GOT3 (cell line): ENCODE measurements at places on chromosomes 11 and 22.

DNA sequence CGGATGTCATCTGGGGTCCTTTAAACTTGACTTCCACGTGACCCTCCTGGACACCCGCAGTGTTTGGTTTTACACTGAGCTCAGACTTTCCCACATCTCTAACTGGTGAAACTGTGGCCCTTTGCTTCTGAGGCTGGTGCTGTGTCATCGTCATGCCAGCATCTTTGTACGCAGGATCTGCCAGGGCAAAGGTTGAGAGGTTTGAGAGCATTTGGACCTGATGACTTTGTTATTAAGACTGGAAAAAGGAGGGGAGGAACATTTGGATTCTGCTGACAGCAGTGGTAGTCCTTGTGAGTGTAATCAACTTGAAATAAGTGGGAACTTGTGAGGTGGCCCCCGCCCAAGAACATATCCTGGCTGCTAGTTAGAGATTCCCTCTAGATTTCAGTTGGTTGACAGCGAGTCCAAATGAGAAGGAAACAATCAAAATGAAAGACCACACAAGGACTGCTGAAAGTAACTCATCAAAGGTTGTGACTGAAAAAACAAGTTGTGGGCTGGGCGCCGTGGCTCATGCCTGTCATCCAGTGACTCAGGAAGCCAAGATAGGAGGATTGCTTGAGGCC lies 102.5 kb downstream of the KIAA1671 start:
- no peak for DNase-seq

DNA sequence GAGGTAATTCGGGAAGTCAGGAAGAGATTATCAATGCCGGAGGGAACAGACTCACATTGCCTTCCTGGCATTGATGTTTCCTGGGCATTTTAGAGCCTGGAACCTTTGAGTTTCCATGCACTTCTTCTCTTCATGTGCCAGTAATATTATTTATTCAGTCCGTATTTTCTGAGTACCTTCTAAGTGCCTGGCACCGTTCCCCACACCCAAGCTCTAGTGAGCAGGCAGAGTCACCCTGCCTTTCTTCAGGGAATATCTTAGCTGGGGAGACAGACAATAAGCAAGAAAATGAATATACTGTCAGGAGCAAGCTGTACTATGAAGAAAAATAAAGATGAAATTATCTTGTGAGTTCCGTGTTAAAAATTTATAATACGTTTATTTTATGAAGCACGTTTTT lies 136.2 kb upstream of the SEZ6L start:
- no peak for DNase-seq

DNA sequence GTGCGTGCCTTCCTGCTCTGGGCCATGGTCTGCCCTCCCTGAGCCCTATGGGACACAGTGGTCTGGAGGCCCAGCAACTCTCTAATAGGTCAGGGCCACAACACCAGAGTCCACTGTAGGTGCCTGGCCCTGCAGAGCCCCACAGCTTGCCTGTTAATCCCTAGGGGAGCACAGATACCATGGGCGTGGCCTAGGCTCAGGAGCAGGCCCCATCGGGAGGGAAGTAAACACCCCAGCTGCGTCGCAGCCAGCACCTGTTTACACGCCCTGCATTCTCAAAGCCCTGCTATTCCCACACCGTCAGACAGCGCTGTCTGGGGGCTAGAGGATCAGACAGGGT lies 2.5 kb downstream of the KCTD17 start:
- DNase-seq = no peak

DNA sequence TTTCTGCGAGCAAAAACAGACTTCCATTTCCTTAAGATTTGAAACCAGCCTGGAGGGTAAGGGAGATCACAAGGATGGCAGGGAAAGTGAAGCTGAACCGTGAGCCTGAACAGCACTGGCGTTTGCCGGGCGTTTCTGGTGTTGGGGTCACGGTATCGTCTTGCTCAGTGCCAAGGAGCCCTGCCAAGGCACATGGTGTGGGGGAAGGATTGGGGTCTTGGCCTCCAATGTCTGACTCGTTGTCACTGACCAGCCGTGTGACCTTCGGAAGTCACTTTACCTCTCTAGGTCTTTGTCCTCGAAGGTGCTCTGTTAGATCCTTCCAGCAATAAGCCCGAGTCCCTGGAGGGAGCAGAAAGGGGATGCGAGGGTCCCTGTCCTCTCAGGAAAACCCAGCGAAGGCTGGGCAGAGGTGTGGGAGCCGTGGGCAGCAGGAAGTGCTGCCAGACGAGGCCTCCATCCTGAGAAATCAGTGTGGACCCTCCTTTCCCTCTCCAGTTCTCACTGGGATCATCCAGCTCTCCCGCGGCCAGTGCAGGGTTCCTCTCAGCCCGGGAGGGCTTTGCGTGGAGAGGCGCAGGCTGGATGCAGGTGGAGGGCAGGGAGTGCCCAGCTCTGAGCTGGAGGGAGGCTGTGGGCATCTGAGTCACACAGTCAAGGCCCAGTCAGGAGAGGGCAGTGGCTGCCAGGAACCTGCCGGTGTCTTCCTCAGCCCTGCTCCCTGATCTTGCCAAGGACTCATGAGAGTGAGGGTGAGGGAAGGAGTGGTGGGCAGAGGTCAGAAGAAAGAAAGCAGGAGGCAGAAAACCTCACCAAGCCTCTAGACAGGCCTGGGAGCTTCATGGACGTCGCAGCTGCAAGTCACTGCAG lies 18.9 kb downstream of the TOM1 start:
- no peak for DNase-seq

GRCh38 chr22:37225481-37225880 lies 13.2 kb upstream of the SSTR3 start:
- DNase-seq = no peak

GRCh38 chr11:6111673-6112072 lies 4.2 kb downstream of the OR56B4 start:
- DNase-seq = no peak

- no peak for DNase-seq
Measured at GRCh38 chr11:28820296-28820989, 712.3 kb downstream of the METTL15 start.

GRCh38 chr11:63237413-63237812 lies 6.0 kb downstream of the SLC22A25 start:
- no peak for DNase-seq

GRCh38 chr11:61806785-61807184 lies 10.0 kb downstream of the FADS1 start:
- DNase-seq = no peak

- no peak for DNase-seq
Measured at GRCh38 chr11:61305417-61305816, 10.3 kb upstream of the VWCE start.

- no peak for DNase-seq
Measured at GRCh38 chr11:88813233-88813915, 252.4 kb downstream of the GRM5 start.

GRCh38 chr11:122141725-122142124 lies 25.7 kb upstream of the BLID start:
- no peak for DNase-seq

GRCh38 chr11:126216526-126217305 lies 5.1 kb downstream of the FAM118B start:
- DNase-seq = no peak

DNA sequence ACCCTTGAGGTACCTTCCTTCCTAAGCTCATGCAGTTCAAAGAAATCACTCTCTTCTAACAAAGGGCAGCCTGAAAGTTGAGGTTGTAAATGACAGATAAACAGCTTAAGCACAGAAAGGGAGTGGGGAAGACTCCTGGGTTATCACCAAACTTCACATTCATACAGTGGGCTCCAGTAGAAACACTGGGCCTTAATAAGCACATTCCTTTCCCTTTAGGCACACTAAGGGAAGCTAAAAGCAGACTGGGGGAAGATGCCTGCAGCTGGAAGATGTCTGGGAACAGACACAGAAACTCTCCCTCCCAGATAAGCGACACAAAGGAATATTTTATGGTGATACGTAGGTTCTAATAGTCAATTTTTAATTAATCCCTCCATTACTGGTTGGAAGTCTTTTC lies 350.3 kb upstream of the MPPED2 start:
- no peak for DNase-seq

- no peak for DNase-seq
Measured at GRCh38 chr11:112637076-112637475, 324.1 kb upstream of the NCAM1 start.

DNA sequence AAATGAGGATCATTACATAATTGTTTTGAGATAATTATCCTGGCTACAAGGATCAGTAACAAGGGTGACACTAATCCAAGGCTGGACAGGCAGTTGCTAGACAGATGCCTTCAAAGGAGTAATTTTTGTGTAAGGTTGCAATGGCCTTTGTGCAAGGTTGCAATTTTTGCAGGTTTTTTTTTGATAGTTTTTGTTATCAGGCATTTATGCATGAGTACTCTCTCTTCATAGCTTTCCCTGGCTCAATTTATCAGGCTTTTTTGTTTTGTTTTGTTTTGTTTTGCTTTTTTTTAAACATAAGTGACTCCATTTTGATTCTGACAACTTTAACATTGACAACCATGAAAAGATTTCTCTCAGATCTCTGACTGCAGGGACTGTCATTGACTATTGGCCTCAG lies 110.2 kb downstream of the SWAP70 start:
- no peak for DNase-seq

DNA sequence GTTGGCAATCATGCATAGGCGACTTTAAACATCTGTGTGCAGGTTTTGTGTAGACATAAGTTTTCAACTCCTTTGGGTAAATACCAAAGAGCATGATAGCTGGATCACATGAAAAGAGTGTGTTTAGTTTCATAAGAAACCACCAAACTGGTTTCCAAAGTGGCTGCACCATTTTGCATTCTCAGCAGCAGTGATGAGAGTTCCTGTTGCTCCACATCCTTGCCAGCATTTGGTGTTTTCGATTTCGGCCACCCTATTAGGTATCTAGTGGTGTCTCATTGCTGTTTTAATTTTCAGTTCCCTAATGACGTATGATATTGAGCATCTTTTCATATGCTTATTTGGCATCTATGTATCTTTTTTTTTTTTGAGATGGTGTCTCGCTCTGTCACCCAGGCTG lies 62.8 kb upstream of the CCND1 start:
- DNase-seq = no peak

GRCh38 chr11:46278387-46279125 lies 1.1 kb downstream of the CREB3L1 start:
- no peak for DNase-seq

- DNase-seq = no peak
Measured at GRCh38 chr11:17389211-17389956, 925 bp upstream of the KCNJ11 start.

GRCh38 chr22:46381142-46381541 lies 45.6 kb downstream of the TRMU start:
- no peak for DNase-seq

GRCh38 chr11:112881461-112881860 lies 79.8 kb upstream of the NCAM1 start:
- DNase-seq = peak; percentile 1

DNA sequence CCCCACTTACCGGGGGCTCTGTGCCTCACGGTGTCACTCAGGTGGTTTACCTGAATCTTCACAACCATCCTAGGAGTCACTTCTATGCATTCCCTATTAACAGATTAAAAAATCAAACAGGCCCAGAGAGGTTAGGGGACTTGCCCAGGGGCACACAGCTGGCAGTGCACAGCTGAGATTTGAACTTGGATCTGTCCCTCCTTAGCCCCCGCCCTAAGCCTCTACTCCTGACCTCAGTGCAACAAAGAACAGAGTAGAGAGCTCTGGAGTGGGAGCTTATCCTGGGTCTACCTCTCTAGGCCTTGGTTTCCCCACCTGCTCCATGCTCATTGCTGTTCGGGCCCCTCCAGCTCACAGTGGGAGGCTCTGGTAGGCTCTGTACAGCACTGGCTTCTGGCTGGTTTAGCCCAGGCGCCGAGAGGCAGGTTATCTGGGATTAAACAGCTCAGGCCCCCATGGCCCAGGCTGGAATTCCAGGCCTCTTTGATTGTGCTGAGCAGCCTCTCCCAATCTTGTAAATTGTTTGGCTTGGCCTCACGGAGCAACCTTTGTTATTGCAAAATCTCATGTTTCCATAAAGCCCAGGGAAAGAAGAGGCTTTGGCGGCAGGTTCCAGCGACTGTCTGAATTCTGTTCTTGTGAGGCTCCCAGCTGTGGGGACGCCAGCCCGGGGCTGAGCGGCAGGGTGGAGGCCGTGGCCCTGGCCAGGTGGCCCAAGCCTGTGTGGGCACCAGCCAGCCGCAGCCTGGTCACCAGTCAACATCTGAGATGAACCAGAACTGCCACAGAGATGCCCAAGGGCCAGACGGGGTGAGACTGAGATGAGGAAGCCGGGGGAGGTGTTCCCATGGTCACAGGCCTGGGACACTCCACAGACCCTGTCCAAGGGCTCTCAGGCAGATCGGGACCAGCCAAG lies 28.9 kb upstream of the SHISAL1 start:
- no peak for DNase-seq

GRCh38 chr11:844693-845644 lies 2.3 kb downstream of the TSPAN4 start:
- no peak for DNase-seq

DNA sequence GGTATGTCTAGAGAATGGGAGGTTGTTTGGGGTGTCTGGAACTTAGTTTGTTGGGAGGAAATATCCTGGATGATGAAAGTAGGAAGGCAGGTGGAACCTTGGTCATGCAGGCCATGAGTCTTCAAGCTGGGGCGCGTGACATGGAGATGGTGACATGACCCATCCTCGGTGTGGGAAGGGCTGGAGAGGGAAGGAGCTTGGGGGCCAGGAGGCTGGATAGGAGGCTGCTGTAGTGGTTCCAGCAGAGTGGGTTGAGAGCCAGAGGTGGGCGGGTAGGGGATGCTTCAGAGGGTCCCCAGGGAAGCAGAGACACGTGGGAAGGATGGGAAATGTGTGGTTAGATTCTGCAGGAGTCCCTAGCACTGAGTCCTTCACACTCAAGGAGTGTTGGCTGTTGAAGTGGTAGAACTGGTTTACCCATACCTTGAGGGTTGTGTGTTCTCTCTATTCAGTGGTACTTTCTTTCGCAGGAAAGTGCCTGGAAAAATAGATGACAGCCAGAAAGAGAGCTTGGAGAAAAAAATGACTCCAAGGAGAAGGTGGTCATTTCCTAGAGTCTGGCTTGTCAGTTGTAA lies 56.8 kb downstream of the LDLRAD3 start:
- no peak for DNase-seq

- DNase-seq = no peak
Measured at GRCh38 chr22:46657996-46658947, 38.1 kb downstream of the GRAMD4 start.

- DNase-seq = no peak
Measured at GRCh38 chr11:102345904-102346303, 1.1 kb upstream of the BIRC2 start.

DNA sequence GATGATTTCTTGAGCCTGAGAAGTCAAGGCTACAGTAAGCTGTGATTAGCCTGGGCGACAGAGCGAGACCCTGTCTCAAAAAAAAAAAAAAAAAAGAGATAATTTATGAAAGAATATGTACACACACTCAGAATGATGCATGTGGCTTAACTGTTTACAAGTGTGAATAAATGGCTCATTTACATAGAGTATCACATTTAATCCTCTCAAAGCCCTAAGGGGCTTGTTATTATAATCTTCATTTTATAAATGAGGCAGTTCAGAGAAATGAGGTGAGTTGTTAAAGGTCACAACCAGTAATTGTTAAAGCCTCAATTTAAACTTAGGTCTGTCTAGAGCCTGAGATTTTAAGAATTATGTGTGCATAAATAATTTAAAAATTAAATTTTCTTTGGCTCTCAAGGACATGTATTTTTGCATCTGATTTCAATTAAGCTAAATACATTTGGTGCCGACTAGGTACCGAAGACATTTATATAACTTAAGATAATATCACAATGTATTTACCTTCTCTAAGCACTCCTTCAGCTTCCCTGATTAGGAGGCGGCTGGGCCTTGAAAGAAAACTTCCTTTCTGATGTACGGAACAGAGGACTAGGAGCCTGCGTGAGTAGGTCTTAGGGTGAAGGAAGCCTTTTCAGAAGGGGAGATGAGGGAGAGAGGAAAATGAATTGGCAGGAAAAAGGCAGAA lies 28.5 kb upstream of the DDX6 start:
- DNase-seq = no peak

GRCh38 chr22:36663561-36663960 lies 40.0 kb downstream of the CACNG2 start:
- DNase-seq = no peak
